ENCODE measurements at places on chromosomes 4 and X.

- no peaks in the 10 kb centered on the region for H3K4me1 ChIP-seq
- H3K4me3 ChIP-seq = no peak overlapping the region
Measured at GRCh38 chrX:104659005-104659744, 93.2 kb downstream of the IL1RAPL2 start.

- H3K4me3 ChIP-seq = no peak overlapping the region
- no peaks in the 10 kb centered on the region for H3K27me3 ChIP-seq
- no peaks in the 10 kb centered on the region for H3K36me3 ChIP-seq
- DNase-seq = no peak
Measured at GRCh38 chr4:140626661-140627376, 58.1 kb upstream of the UCP1 start.

- no peak overlapping the region for H3K27ac ChIP-seq
- H3K36me3 ChIP-seq = no peaks in the 10 kb centered on the region
- H3K4me1 ChIP-seq = no peaks in the 10 kb centered on the region
- H3K4me3 ChIP-seq = no peak overlapping the region
Measured at GRCh38 chr4:83574247-83574646, 38.3 kb downstream of the GPAT3 start.

- H3K4me1 ChIP-seq = no peaks in the 10 kb centered on the region
- H3K4me3 ChIP-seq = no peak overlapping the region
Measured at GRCh38 chr4:111921714-111922113, 223.5 kb upstream of the FAM241A start.

- DNase-seq = no peak
- H3K27me3 ChIP-seq = no peaks in the 10 kb centered on the region
- no peak overlapping the region for H3K4me3 ChIP-seq
- H3K4me1 ChIP-seq = no peaks in the 10 kb centered on the region
- H3K27ac ChIP-seq = no peak overlapping the region
- H3K36me3 ChIP-seq = no peaks in the 10 kb centered on the region
Measured at GRCh38 chr4:169159624-169160171, 111.1 kb downstream of the SH3RF1 start.

- peaks cover 87% of the 10 kb centered on the region for H3K36me3 ChIP-seq
- no peaks in the 10 kb centered on the region for H3K4me1 ChIP-seq
- no peak overlapping the region for H3K4me3 ChIP-seq
- no peaks in the 10 kb centered on the region for H3K27me3 ChIP-seq
- H3K27ac ChIP-seq = no peak overlapping the region
- DNase-seq = no peak
Measured at GRCh38 chr4:163127621-163128020, 39.1 kb downstream of the NAF1 start.

DNA sequence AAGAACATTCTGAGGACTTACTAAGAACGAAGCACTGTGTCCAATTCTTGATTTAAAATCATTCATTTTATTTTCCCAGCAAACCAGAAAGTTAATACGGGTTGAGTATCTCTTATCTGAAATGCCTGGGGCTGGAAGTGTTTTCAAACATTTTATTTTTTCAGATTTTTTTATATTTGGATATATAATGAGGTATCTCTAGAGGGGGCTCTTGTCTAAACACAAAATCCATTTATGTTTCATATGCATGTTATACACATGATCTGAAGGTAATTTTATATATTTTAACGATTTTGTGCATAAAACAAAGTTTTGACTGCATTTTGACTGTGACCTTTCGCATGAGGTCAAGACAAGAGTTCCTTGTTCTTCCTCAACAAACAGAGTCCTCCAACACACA lies 320.9 kb downstream of the ASMT start:
- no peaks in the 10 kb centered on the region for H3K36me3 ChIP-seq
- H3K4me3 ChIP-seq = no peak overlapping the region
- no peak for DNase-seq
- H3K4me1 ChIP-seq = no peaks in the 10 kb centered on the region
- H3K27ac ChIP-seq = no peak overlapping the region

DNA sequence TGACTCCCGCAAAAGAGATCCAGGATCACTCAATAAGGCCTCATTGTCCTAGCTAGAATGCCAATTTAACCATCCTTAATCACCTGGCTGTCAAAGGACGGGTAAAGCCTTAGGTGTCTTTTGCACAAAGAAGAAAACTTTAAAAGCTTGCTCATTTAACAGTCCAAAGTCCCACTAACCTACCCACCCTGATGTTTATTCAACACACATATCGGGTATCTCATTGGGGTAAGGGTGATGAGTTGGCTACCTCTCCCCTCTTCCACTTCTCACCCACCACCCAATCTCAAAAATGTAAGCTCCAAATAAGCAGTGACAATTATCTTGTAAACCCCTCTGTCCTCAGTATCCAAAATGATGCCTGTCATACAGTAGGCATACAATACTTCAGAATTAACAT lies 988 bp upstream of the SRD5A3 start:
- DNase-seq = no peak
- no peak overlapping the region for H3K4me3 ChIP-seq
- H3K36me3 ChIP-seq = no peaks in the 10 kb centered on the region
- H3K27ac ChIP-seq = no peak overlapping the region

DNA sequence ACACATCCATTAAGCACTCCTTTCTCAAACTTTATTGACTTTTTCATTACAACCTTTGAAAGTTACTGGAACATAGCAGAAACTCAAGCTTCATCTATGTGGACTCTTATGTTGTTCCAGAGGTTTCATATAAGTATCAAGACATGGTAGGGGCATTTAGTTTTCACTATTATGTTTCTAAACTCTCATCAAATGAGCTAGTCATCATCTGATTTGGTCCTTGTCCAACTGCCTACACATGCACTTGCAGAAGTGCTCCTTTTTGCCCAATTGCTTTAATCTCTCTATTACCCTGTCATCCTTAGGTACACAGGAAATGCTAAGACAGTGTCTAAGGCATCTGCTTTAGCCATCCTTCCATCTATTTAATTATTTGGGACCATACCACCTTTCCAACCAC lies 42.2 kb upstream of the EPGN start:
- peaks cover 19% of the 10 kb centered on the region for H3K4me1 ChIP-seq
- no peaks in the 10 kb centered on the region for H3K36me3 ChIP-seq
- H3K4me3 ChIP-seq = no peak overlapping the region
- H3K27me3 ChIP-seq = no peaks in the 10 kb centered on the region
- no peak overlapping the region for H3K27ac ChIP-seq
- DNase-seq = no peak

GRCh38 chr4:56995525-56995924 lies 16.8 kb downstream of the POLR2B start:
- no peak overlapping the region for H3K4me3 ChIP-seq
- no peak for DNase-seq
- no peaks in the 10 kb centered on the region for H3K27me3 ChIP-seq
- peaks cover 12% of the 10 kb centered on the region for H3K4me1 ChIP-seq

GRCh38 chr4:47010912-47011446 lies 17.6 kb upstream of the GABRA4 start:
- H3K4me1 ChIP-seq = no peaks in the 10 kb centered on the region
- no peaks in the 10 kb centered on the region for H3K36me3 ChIP-seq
- no peak for DNase-seq
- no peak overlapping the region for H3K4me3 ChIP-seq

- H3K27me3 ChIP-seq = no peaks in the 10 kb centered on the region
- H3K4me1 ChIP-seq = no peaks in the 10 kb centered on the region
- DNase-seq = no peak
- H3K4me3 ChIP-seq = no peak overlapping the region
- H3K36me3 ChIP-seq = no peaks in the 10 kb centered on the region
- H3K27ac ChIP-seq = peak overlapping the region; percentile 25
Measured at GRCh38 chrX:85024044-85024443, 20.4 kb downstream of the APOOL start.

- H3K27ac ChIP-seq = no peak overlapping the region
- DNase-seq = no peak
- H3K36me3 ChIP-seq = no peaks in the 10 kb centered on the region
- H3K4me3 ChIP-seq = no peak overlapping the region
Measured at GRCh38 chrX:27354021-27354420, 109.1 kb downstream of the PPP4R3C start.

DNA sequence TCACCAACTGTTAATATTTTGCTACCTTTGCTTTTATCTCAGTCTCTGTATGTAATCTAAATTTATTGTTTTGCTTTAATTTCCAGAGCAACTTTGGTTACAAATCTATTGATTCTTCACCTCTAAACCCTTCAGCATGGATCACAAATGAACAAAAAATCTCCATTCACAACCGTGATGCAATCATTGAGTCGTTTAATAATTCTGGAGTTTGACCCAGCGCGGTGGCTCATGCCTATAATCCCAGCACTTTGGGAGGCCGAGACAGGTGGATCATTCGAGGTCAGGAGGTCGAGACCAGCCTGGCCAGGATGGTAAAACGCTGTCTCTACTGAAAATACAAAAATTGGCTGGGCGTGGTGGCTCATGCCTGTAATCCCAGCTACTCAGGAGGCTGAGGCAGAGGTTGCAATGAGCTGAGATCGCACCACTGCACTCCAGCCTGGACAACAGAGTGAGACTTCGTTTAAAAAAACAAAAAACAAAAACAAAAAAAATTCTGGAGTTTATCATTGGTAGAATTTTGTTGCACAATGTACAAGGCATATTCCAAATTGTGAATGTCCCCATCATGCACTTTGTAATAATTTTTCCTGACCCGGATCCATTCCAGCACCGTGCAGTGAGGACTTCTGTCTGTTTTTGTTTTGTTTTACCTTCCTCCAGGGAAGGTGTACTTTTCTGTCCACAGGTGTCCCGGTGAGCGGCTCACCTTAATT lies 2.3 kb upstream of the IDUA start:
- H3K36me3 ChIP-seq = peaks cover 9% of the 10 kb centered on the region
- no peaks in the 10 kb centered on the region for H3K27me3 ChIP-seq
- H3K4me1 ChIP-seq = peaks cover 24% of the 10 kb centered on the region
- DNase-seq = no peak
- no peak overlapping the region for H3K27ac ChIP-seq
- H3K4me3 ChIP-seq = peak overlapping the region; percentile 8

- H3K27me3 ChIP-seq = no peaks in the 10 kb centered on the region
- no peak overlapping the region for H3K27ac ChIP-seq
- H3K4me1 ChIP-seq = no peaks in the 10 kb centered on the region
- DNase-seq = no peak
Measured at GRCh38 chr4:74944354-74944793, 11.5 kb downstream of the PARM1 start.

DNA sequence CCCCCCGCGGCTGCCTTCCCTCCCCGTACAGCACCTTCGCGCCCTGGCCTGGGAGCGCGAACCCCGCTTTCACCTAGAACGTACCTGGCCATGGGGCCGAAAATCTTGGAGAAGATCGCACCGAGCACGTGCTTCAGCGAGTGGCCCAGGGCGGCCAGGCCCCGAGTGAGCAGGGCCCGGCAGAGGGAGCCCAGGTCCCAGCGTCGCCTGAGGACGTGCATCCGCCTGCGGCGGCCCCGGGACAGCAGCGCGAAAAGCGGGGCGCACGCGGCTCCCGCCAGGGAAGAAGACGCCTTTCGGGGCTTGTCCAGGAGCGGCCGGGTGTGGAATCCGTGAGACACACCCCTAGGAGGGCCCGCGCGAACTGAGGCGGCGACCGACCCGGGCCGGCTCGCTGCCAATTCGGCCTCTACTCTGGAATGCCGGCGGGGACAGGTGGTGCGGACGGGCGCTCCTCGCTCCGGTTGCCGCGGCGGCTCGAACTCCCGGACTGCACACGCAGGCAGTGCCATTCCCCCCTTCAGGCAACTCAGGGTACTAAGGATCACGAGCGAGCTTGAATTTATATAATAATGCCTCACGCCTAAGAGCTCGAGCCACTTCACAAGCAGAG lies at the start of gene HS6ST2:
Gene HS6ST2, minus strand, starts transcription at position 539 of the 613 bp plus-strand sequence.
- DNase-seq = no peak
- H3K36me3 ChIP-seq = no peaks in the 10 kb centered on the region
- peak within 1 kb of the TSS; percentile 45 for H3K4me3 ChIP-seq

DNA sequence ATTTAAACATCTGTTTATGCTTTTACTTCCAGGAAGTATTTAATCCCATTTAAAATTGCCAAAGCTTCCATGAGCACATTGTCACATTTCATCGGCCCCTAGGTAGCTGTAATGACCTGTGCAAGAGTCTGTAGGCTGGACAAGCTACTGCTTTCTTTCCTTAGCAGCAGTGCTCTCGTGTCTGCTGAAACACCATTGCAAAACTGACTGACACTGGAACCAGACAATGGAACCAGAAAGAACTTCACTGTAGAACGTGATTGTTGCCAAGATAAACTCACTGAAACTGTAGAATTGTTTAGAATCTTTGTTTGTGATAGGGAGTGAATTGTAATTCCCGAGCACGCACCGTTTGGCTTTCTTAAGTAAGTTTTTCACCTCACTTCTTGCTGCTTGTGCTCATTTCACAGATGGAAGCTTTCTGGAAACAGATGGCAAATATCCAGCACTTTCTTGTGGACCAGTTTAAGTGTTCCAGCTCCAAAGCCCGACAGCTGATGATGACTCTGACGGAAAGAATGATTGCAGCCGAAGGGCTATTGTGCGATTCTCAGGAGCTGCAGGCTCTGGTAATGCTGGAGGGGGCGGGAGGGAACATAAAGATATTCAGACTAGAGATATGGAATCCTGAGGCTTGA lies 36.9 kb downstream of the EVC start:
- H3K27me3 ChIP-seq = no peaks in the 10 kb centered on the region
- H3K4me1 ChIP-seq = no peaks in the 10 kb centered on the region
- no peaks in the 10 kb centered on the region for H3K36me3 ChIP-seq
- H3K27ac ChIP-seq = peak overlapping the region; percentile 42

- no peaks in the 10 kb centered on the region for H3K27me3 ChIP-seq
- H3K36me3 ChIP-seq = no peaks in the 10 kb centered on the region
- H3K4me3 ChIP-seq = no peak overlapping the region
- H3K4me1 ChIP-seq = no peaks in the 10 kb centered on the region
Measured at GRCh38 chrX:38277136-38277535, 50.2 kb downstream of the RPGR start.

DNA sequence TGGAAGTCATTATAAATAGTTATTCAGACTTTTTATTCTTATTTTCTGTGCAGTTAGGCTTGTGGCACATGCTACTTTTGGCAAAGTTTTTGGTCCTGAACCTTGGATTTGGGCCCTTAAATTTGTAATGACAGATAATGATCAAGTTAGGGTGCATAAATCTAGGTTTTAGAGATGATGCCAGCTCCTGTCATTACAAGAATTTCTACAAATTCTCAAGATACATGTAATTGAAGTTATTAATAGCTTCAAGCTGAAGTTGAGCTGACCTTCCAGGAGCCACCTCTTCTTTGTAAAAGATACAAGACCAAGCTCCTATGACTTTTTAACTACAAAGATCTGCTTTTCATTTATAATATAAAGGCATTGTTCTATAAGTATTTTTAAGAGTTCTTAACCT lies 255.6 kb upstream of the UGT8 start:
- H3K36me3 ChIP-seq = no peaks in the 10 kb centered on the region
- H3K27me3 ChIP-seq = no peaks in the 10 kb centered on the region
- H3K4me1 ChIP-seq = no peaks in the 10 kb centered on the region
- DNase-seq = no peak
- H3K27ac ChIP-seq = no peak overlapping the region
- H3K4me3 ChIP-seq = no peak overlapping the region

- H3K36me3 ChIP-seq = no peaks in the 10 kb centered on the region
- no peak overlapping the region for H3K4me3 ChIP-seq
- H3K27me3 ChIP-seq = no peaks in the 10 kb centered on the region
- DNase-seq = no peak
Measured at GRCh38 chrX:34058005-34058404, 74.1 kb downstream of the FAM47A start.

GRCh38 chrX:7117587-7117986 lies 29.9 kb upstream of the STS start:
- peaks cover 23% of the 10 kb centered on the region for H3K4me1 ChIP-seq
- no peak overlapping the region for H3K4me3 ChIP-seq
- H3K36me3 ChIP-seq = no peaks in the 10 kb centered on the region
- no peak overlapping the region for H3K27ac ChIP-seq

All from esophagus squamous epithelium (tissue), 5 donors.